Activated CD4-positive, alpha-beta T cell treated with anti-CD3 and anti-CD28 coated beads for 48 hours (primary cell): ENCODE measurements at places on chromosomes 2 and 18.

DNA sequence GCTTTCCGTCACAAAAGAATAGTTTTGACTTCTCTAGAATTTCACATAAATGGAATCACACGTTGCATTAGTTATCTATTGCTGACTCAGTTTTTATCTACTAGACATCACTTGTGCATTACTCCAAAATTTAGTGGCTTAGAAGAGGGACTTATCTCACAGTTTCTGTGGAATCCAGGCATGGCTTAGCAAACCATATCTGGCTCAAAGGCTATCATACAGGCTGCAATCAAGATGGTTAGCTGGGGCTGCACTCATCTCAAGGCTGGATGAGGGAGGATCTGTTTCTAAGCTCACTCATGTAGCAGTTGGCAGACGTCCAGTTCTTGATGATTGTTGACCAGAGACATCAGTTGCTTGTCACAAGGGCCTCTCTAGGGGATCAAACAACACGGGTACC is 6.6 kb upstream of the DSC3 start:
- DNase-seq: no peak

DNA sequence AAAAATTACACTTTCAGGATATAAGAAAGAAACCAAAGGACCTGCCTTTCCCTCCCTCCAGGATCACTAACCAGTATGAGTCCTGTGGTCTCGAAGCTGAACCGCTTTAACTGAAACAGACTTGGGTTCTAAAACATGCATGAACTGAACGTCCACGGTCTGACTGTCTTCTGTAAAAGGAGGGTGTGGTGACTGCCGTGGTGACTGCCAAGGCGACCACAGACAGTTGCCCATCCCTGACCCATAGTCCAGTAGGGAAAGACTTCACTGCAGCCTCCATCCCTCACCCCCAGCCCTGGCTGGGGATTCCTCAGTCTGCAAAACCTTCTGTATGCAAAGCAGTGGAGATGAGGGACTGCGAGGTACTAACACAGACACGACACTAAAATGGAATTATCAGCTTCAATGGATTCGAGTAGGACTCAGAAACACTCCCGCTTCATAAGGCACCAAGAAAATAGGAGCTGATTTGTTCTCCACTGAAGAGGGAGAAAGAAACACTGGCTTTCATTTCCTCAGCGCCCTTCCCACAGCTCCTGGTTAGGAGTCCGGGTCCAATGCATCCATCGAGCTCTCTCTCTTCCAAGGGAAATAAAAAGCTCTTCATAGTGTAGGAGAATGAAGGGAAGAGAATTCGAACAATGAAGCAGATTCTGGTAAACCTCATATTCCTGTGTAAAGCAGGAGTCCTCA is 197.2 kb downstream of the HDAC4 start:
- no peak for DNase-seq

GRCh38 chr2:79716266-79716665 is 203.4 kb downstream of the CTNNA2 start:
- DNase-seq: no peak

- DNase-seq: no peak
Measured at GRCh38 chr2:71734620-71735019, 281.3 kb downstream of the DYSF start.

DNA sequence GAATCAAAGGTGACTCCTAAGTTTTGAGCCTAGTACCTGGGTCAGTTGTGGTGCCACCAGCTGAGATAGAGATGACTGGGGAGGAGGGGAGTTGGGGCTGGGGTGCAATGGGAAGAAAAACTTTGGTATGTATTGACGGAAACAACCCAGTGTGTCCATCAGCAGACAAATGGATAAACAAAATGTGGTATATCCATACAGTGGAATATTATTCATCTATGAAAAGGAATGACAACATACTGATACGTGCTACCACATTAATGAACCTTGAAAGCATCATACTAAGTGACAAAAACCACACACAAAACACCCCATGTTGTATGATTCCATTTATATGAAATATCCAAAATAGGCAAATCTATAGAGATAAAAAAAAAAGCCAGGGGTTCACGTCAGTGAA is 41.1 kb upstream of the GPR155 start:
- DNase-seq: no peak
